Uterus (tissue), 4 donors: ENCODE measurements at places on chromosomes 6 and 20. TPM values are rescaled to one million over a fixed set of nuclear protein-coding genes. Genes with fewer than 3 reads are reported as not detected.

Gene KIZ
- total RNA-seq, result 23.6 TPM

Gene CYP39A1
- 3.9 TPM for total RNA-seq

Gene GABRR1
- total RNA-seq, result not detected

Gene IRF4
- total RNA-seq, result 2.0 TPM

Gene PHACTR1
- total RNA-seq, result 2.4 TPM

Gene PTGIS
- total RNA-seq, result 64.7 TPM

Gene TBX18
- 8.0 TPM for total RNA-seq

Gene DST
- 637 TPM for total RNA-seq

Gene TBXT
- not detected for total RNA-seq

Gene PROKR2
- total RNA-seq, result not detected

Gene ADTRP
- total RNA-seq, result not detected

Gene TOMM6
- total RNA-seq, result 81.5 TPM

Gene ARMC2
- total RNA-seq, result 15.1 TPM

Gene C2
- 4.7 TPM for total RNA-seq

Gene HTR1B
- total RNA-seq, result not detected

Gene TDRD6
- total RNA-seq, result 0.26 TPM

Gene CFB
- 31.5 TPM for total RNA-seq

Gene SIRPG
- total RNA-seq, result not detected
